ENCODE measurements at places on chromosomes 12 and 14.

DNA sequence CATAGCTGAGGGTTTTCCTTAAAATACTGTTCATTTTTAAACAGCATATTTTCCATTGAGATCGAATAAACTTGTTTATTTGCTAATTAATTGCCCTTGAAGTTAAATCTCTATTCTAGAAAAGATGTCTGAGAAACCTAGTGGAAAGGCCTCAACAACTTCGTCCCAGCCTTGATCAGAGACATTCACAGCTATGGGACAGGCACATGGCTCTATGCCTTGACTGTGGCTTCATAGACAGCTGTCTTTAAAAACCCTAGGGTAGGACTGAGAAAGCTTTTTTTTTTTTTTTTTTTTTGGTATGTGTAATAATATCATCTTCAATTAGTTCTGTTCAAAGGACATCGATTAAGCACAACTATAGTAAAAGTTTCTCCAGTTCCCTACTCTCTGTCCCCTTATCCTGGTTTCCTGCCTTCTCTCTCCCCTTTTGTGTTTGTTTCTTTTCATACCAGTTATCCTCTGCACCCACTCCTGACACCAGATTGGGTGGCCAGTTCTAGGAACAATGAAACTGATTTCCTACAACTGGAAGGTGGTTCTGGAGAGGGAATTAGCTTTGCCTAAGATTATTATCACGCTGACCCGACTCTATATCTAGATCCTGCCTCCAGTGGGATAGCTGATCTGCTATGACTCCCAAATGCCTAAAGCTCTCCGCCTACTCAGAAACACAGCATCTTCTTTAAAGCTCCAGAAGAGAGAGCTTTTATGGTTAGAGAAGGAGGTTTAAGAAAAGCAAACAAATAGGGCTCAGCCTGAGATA lies 20.3 kb downstream of the SOCS2 start:
- no peak for DNase-seq

- no peak for DNase-seq
Measured at GRCh38 chr12:10584415-10584814, 29.0 kb downstream of the MAGOHB start.

- DNase-seq, result no peak
Measured at GRCh38 chr12:106767206-106767605, 7.3 kb upstream of the RIC8B start.

DNA sequence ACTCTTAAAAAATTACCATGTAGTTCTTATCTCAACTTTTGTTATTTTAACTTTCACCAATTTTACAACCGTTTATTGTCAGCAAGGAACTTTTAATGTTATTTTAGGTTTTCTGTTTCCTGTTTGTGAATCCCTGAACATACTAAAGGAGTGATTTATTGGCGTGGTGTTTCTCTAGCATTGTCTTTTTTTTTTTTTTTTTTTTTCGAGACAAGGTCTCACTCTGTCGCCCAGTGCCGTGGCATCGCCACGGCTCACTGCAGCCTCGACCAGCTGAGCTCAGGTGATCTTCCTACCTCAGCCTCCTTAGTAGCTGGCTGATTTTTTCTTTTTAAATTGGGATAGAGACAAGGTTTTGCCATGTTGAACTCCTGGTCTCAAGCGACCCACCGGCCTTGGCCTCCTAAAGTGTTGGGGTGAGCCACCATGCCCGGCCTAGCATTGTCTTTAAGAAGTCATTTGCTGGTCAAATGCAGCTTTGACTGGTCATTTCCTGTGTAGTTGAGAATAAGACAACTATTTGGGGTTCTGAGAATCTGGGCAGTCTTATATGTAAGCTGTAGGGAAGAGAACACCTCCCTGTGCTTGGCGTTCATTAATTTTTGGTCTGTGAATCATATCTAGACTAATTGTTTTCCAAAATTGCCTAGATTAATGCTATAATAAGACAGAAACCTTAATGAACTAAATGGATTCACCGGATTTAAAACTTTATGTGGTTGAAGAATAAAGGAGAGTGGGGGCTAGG lies 2.1 kb downstream of the WASHC4 start:
- no peak for DNase-seq

GRCh38 chr12:19520646-19521415 lies 81.5 kb downstream of the AEBP2 start:
- no peak for DNase-seq

- DNase-seq, result no peak
Measured at GRCh38 chr12:3770891-3771290, 18.0 kb upstream of the CRACR2A start.

GRCh38 chr14:62347562-62348011 lies 585.4 kb downstream of the SNAPC1 start:
- DNase-seq, result no peak

- no peak for DNase-seq
Measured at GRCh38 chr12:31899109-31899508, 60.1 kb upstream of the RESF1 start.

- DNase-seq, result peak; percentile 72
Measured at GRCh38 chr12:52585946-52586345, 12.3 kb upstream of the KRT74 start.

GRCh38 chr14:101808894-101809670 lies 47.6 kb downstream of the PPP2R5C start:
- no peak for DNase-seq

Data from CD4-positive, alpha-beta T cell treated with Interleukin-17A for 4 hours (primary cell).